ENCODE measurements at places on chromosomes 4 and X. TPM values are rescaled to one million over a fixed set of nuclear protein-coding genes. Genes with fewer than 3 reads are reported as not detected.

Gene KLB
- total RNA-seq, result not detected

- no peaks in the 10 kb centered on the region for H3K4me1 ChIP-seq
- DNase-seq, result no peak
- no peaks in the 10 kb centered on the region for H3K27me3 ChIP-seq
These were observed 85.9 kb downstream of the FIP1L1 start for GRCh38 chr4:53463340-53463739.

- H3K36me3 ChIP-seq, result no peaks in the 10 kb centered on the region
- DNase-seq, result no peak
- H3K27ac ChIP-seq, result no peak overlapping the region
- no peaks in the 10 kb centered on the region for H3K27me3 ChIP-seq
These were observed 18.0 kb downstream of the GPR143 start for GRCh38 chrX:9747644-9748043.

- H3K27me3 ChIP-seq, result no peaks in the 10 kb centered on the region
- no peaks in the 10 kb centered on the region for H3K36me3 ChIP-seq
- H3K4me1 ChIP-seq, result no peaks in the 10 kb centered on the region
- H3K4me3 ChIP-seq, result no peak overlapping the region
These were observed 51.2 kb downstream of the TMEM144 start for GRCh38 chr4:158261480-158261879.

Gene SSX4
- not detected for total RNA-seq

DNA sequence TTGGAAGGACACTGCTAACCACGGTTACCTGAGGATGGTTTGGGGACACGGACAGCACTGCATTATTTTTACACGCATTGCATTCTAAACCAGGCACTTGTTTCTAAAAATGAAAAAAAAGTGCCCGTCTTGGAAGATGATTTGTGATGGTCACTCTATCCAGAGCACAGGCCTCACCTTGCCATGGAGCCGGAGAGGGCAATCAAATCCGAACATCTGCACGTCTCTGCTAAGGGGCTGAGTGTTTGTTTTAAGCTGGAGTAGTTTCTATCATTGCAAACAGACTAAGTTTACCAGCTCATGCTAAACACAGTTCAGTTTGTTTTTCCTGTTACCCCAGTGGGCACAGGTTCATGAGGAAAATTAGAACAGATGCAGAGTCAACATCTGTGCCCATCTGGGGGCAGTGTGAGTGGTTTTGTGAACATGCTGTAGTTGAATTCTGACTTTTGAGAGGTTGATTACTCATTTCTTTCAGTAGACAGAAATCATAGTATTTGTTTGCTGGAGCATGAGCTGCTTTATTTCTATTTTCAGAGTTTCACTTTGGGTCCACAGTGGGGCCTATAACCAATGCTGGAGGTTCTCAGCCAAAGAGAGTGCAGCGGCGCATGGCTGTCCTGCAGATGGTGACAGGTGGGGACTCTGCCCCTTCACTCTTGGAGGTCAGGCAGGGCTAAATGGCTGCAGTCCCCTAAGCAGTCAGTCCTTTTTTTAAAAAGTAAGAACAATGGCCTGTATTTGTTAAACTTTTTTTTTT is 65.4 kb upstream of the ENPP6 start:
- DNase-seq, result peak; percentile 12
- H3K4me1 ChIP-seq, result peaks cover 2% of the 10 kb centered on the region
- no peak overlapping the region for H3K27ac ChIP-seq
- no peak overlapping the region for H3K4me3 ChIP-seq
- no peaks in the 10 kb centered on the region for H3K36me3 ChIP-seq
- no peaks in the 10 kb centered on the region for H3K27me3 ChIP-seq

DNA sequence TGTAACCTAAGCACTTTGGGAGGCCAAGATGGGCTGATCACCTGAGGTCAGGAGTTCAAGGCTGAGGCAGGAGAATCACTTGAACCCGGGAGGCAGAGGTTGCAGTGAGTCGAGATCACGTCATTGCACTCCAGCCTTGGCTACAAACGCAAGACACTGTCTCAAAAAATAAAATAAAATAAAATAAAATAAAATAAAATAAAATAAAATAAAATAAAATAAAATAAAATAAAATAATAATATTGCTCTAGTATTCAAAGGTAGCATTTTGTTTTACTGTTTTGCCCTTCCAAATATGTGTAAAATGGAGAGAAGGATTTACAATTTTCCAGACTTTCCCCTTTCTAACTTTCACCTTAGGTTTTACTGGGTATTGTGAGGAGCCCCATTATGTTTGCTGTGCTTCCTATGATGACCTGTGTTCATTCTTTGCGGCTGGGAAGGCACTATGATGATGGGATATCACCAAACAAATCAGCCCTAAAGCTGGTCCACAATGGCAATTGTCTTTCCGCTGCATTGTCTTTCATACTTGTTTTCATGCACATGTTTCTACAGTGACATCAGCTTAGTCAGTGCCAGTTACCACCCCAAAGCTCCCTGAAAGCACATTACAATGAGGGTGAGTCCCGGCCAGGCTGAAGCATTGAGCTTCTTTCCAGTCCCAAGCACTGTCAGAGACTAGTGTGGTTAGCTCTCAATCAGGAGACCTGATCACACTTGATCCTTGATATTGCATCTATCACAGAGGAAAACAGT is 50.8 kb downstream of the DTHD1 start:
- no peak for DNase-seq
- H3K36me3 ChIP-seq, result no peaks in the 10 kb centered on the region
- no peaks in the 10 kb centered on the region for H3K4me1 ChIP-seq

GRCh38 chr4:88661739-88662138 is 35.9 kb downstream of the NAP1L5 start:
- peak overlapping the region; percentile 57 for H3K27ac ChIP-seq
- peak; percentile 86 for DNase-seq
- no peak overlapping the region for H3K4me3 ChIP-seq
- no peaks in the 10 kb centered on the region for H3K27me3 ChIP-seq
- peaks cover 28% of the 10 kb centered on the region for H3K4me1 ChIP-seq

DNA sequence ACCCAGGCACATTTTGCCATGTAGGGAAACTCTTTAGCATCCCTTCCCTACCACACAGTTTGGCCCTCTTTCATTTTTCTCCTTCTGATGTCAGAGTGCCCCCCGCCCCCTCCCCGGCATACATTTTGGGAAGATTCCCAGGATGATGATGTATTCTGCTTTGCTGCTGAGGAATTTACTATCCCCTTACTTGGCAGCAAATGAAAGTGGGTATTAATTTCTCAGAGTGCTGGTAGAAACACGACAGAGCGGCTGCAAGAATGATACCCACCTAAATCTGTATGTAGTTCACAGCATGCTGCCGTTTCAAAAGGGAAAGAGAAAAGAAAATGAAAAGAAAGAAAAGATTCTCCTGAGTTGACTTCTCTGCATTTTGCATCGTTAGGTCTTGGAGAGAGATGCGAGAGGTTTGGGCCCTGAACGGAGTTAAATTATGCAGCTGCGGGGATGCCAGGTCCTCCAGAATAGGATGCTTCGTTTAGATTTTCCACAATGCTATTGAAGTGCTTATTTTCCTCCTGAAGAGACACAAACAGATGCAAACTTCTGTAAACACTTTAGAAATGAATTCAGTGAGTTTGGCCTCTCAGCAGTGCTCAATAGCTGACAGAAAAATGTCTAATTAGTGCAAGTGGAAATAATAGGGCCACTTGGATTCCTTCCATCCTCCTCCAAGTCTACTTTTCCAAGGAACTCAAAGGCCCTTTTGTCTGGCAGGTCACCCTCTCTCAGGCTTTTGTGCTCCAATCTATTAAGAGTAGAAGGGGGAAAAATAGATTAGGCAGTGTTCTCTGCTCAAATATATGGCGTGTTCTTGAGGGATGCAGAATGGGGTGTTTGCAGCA is 106.2 kb downstream of the ALPK1 start:
- H3K27ac ChIP-seq, result no peak overlapping the region
- no peaks in the 10 kb centered on the region for H3K36me3 ChIP-seq
- no peak overlapping the region for H3K4me3 ChIP-seq
- H3K27me3 ChIP-seq, result no peaks in the 10 kb centered on the region

GRCh38 chrX:119640731-119641170 is 34.5 kb upstream of the NKRF start:
- no peaks in the 10 kb centered on the region for H3K27me3 ChIP-seq
- H3K4me3 ChIP-seq, result no peak overlapping the region
- DNase-seq, result no peak
- no peaks in the 10 kb centered on the region for H3K4me1 ChIP-seq
- no peaks in the 10 kb centered on the region for H3K36me3 ChIP-seq
- no peak overlapping the region for H3K27ac ChIP-seq

DNA sequence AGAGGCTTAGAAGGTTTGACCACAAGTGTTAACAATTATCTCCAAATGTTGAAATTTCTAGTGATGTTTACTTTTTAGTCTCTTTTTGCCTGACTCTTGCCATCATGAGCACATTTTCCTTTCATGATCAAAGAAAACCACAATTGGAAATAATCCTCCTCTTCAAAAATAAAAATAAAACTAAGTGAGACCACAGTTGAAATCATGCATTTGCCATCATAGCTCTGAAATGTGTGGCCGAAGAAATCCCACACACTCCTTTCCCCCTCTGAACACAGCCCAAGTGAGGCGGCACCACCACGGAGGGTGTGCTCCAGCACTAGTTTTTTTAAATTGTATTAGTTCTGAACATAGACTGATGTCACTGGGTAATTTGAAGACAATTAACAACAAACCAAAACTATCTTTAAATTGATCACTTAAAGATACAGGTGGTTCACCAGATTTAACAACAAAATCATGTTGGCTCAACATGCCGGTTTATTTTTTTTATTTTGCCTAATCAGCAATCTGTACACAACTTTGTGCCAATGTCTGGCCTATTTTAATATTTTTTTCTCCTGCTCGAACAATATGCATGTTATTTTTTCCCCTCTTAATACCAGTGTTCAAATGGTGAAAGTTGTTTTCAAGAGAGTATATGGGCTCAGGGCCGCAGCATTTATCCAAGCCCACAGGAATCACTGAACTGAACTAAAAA is 17.6 kb downstream of the APBB2 start:
- no peak overlapping the region for H3K27ac ChIP-seq
- no peak overlapping the region for H3K4me3 ChIP-seq
- no peaks in the 10 kb centered on the region for H3K36me3 ChIP-seq
- H3K27me3 ChIP-seq, result no peaks in the 10 kb centered on the region
- peak; percentile 69 for DNase-seq

GRCh38 chr4:55071951-55072350 is 53.4 kb downstream of the KDR start:
- H3K36me3 ChIP-seq, result no peaks in the 10 kb centered on the region
- H3K27ac ChIP-seq, result no peak overlapping the region
- DNase-seq, result no peak
- H3K4me3 ChIP-seq, result no peak overlapping the region

- peak; percentile 69 for DNase-seq
- no peaks in the 10 kb centered on the region for H3K27me3 ChIP-seq
- H3K27ac ChIP-seq, result no peak overlapping the region
- H3K36me3 ChIP-seq, result no peaks in the 10 kb centered on the region
These were observed 310.3 kb upstream of the SLIT2 start for GRCh38 chr4:19941434-19941833.

Gene PABPC5
- 4.4 TPM for total RNA-seq

Data from fibroblast of lung (primary cell).